ENCODE measurements at places on chromosomes 4 and X. TPM values are rescaled to one million over a fixed set of nuclear protein-coding genes. Genes with fewer than 3 reads are reported as not detected.

DNA sequence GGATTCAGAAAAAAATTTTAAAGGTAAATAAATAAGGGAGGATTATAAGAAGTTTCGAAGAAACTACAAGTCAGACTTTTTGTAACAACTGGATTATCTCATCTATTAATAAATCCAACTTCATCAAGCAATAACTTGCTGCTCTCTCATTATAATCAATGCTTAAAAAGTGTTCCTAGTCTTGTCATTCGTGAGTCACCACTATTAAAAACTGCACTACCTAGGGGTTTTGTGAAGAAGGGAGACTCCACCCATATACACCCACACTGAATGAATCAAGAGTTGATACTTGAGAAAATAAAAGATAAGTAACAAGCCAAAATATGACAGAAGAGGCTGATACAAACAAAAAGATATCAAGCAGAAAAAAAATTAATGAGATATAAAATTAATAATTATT is 360.5 kb downstream of the ZNF674 start:
- DNase-seq, result no peak

DNA sequence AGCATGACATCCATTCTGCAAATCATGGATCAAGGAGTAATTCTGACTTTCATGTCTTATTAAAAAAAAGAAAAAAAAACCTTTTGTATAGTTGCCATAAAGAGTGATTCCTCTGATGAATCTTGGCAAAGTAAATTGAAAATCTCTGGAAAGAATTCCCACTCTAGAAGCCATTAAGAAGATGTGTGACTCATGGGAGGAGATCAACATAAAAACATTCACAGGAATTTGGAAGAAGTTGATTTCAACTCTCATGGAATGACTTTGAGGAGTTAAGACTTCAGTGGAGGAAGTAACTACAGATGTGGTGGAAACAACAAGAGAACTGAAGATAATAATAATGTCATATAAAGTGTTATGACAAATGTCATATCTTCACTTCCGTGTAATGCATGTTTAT is 204.2 kb downstream of the PABPC4L start:
- no peak for DNase-seq

DNA sequence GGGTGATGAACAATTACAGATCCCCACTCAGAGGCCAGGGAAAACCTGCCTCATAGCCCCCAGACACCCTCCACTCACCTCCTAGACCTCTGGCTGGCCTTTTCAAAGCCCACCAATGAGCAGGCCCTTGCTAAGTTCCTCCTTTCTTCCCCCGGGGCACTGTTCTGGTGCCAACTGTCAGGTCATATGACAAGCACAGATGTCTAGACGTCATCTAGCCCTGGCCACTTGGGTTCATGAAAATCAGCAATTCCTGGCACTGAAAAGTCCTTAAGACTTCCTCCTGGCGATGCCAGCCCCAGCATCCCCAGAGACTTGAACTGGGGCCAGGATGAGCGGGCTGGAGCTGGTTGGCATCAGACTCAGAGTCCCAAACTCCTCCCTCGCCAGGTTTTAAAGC is 115.6 kb upstream of the NALF2 start:
- no peak for DNase-seq

GRCh38 chrX:109954333-109954732 is 48.6 kb upstream of the TMEM164 start:
- DNase-seq, result no peak

DNA sequence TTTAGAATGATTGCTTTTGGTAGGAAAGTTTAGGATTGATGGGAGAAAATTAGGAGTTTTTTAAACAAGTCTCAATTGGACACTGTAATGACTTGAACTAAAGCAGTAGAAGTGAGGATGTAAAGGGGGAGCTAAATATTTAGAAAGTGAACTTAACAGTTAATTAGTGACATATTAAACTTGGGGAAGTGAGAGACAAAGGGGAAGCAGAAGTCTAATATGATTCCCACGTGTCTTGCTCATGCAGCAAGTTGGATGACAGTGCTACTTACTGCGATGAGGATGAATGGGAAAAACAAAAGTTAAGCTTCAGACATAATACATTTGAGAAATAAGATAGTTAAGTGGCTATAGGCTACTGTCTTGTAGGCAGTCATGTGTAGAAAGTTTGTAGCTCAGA is 110.4 kb downstream of the RPA4 start:
- DNase-seq, result no peak

DNA sequence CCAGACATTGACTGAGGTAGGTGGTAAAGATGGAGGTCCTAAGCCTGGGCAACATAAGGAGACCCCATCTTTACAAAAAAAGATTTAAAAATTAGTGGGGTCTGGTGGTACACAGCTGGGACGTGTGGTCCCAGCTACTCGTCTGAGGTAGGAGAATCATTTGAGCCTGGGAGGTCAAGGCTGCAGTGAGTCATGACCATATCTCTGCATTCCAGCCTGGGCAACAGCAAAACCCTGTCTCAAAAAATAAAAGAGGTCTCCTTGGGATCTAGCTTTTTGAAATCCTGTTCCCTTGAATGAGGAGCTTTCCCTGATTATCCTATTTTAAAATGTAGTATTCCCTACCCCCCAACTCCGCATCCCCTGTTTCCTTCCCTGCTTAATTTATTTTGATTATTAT is 78.7 kb upstream of the OGT start:
- DNase-seq, result no peak

- no peak for DNase-seq
These were observed 36.5 kb downstream of the EFNB1 start for GRCh38 chrX:68865300-68865699.

DNA sequence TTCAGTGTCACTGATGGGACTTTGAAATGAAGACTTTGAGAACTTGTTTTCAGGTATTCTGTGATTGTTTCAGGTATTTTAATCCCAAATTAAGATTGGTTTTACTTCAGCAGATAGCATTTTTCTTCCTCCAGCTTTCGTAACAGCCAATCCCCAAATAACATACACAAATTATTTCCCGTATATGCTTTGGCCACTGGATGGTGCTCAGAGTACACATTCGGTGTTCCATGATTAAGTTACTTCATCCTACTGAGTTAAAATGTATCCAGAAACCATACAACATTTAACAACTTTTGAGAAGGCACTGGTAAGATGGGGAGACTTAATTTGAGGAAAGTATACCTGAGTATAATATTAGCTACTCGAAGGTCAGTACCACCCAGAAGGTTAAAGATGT is 233.4 kb upstream of the FAM47A start:
- no peak for DNase-seq

GRCh38 chr4:147174591-147174990 is 228.9 kb upstream of the TTC29 start:
- DNase-seq, result no peak

GRCh38 chrX:68196939-68197791 is 236.1 kb downstream of the OPHN1 start:
- DNase-seq, result peak; percentile 50

DNA sequence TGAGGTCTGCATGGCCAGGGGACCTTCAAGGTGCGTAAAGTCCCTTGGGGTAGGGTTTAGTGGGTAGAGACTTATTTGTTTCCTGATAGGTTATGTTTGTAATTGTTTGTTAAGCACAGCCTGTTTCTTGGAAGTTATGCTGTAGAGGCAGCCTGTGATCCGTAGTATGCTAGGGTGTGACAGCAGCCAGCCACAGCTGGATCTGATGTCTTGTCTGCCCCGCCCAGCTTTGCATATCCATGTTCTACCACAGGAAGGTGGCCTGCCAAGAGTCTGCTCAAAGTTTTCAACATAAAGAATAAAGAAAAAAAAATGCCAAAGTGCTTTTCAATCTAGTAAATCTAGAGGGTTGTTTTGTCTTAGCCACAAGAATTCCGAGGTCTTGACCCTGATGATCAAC is 19.1 kb upstream of the PRRG3 start:
- no peak for DNase-seq

GRCh38 chrX:18677161-18677869 is 5.4 kb upstream of the RS1 start:
- DNase-seq, result no peak

GRCh38 chrX:56120242-56120641 is 111.9 kb upstream of the KLF8 start:
- DNase-seq, result no peak

DNA sequence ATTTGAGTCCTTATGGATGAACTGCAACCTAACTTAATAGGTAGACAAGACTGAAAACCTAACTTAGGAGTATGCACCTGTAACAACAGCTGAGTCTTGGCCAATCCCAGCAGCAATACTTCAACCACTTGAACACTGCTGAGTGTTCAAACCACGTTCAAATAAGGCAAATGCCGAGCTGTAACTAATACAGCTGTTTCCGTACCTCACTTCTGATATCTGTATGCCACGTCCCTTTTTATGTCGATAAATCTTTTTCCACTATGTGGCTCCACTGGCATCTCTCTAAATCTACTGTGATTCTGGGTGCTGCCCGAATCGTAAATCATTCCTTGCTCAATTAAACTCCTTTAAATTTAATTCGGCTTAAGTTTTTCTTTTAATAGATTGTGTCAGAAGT is 459.7 kb downstream of the INPP4B start:
- no peak for DNase-seq

DNA sequence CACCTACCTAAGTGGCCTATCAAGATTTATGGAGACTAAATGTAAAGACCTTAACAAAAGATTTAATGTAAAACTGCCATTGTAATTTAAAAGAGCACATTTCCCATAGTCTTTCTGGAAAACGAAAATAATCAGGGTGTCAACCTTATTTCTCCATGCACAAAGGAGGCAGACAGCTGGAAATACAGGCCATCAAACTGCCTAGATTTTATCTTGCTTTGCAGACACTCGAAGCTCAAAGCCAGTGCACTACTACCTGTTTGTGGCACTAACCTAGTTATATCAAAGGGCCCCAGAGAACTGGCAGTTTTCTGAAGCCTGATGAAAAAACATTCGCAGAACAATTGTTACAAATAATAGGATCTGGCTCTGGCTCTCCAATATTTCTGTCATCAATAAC is 863.9 kb downstream of the STPG2 start:
- DNase-seq, result no peak

DNA sequence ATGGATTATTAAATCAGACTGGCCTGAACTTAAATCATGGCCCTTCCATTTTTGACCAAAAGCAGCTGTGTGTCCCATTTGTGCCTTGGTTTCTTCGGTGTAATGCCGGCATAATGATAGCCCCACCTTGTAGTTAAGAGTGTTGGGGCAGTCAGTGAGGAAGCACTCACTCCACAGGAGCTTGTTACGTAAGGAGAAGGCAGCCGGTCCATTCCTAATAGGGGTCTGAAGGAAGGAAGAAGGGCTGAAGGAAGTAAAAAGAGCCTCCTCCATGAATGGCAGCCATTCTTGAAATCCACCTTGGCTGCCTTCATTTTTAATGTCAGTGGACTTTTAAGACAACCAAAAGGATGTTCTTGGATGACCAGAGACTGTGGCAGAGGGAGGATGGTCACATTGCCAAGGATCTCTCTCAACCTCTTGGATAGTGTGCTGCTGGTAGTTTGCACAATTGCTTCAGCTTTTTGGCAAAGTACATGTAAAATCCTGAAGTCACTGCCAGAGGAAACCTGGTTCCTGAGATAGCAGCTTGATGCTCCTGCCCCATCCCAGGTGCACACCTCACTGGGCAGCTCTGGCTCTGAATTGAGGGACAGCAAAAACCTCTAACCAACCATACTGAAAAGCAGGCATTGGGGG is 113.5 kb downstream of the PTTG2 start:
- no peak for DNase-seq

DNA sequence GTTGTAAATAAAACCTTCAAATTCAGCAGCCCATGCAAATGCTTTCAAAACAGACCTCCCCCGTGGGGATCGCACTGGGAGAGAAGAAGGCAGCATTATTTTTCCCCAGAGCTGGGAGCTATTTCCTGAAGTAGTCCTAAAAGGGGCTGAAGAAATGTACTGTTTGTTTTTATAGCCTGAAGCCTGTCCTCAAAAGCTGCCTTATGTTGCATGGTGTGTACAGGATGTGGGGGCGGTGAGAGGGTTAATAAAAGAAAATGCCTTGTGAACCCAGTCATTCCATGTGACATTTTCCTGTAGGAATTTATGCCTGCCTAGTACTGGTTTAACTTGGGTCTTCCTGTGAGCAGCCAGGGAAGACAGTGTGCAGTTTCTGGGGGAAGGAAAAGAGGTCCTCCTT is 144.1 kb downstream of the SOWAHB start:
- DNase-seq, result no peak

DNA sequence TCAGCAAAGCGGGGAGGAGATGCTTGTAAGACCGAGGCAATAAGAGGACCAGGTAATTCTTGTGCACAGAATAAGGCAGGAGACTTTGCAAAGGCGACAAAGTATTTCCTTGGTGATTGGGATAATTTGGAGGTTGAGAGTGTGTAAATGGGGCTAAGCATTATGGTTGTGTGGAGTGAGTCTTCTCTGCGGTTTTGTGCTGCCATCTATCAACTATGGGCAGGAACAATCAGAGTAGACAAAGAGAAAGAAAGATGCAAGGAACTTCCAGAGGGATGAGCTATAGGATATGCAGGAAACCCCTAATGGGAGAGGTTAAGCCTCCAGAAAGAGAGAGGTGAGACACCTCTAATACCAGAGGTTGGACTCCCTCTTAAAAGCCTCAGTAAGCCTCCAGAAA is 339.8 kb downstream of the PAPSS1 start:
- no peak for DNase-seq

DNA sequence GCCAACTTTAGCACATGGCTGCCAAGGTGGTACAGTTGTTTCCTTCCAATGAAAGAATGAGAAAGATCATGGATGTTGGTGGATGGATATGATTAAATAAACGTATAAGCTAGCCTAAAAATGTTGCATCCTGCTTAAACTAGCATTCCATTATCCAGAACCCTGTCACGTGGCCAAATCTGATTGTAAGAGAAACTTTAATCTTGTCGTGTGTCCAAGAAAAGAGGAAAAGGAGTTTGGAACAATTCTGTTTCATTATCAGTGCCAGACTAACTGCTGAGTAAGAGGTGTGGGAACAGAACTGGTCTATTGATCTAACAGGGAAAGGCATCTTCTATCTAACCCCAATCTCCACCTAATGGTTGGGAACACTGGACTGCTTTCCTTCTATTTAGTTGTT is 325.2 kb upstream of the BMP3 start:
- DNase-seq, result no peak

- DNase-seq, result no peak
These were observed 58.0 kb upstream of the ABCG2 start for GRCh38 chr4:88216395-88216794.

DNA sequence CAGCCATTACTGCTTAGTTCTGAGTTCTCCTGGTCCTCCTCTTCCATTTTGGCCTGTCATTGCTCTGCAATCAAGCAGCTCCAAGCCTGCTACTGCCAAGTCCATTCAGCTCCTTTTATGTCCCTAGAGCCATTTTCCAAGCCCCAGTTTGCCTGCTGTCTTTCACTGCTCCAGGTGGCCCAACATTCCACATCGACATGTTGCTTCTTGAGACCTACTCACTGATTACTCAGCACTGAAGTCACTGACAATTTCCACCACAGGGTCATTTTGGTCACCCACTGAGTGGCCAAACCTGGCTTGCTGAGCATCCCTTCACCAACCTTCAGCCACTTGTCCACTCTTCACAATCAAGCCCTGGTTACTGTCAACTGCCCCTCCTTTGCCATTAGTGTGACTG is 27.2 kb downstream of the LRIT3 start:
- DNase-seq, result no peak

GSX2 gene
- not detected for total RNA-seq

HTN1 gene
- not detected for total RNA-seq

LIMCH1 gene
- 4.7 TPM for total RNA-seq

HS6ST2 gene
- total RNA-seq, result 2.0 TPM

BANK1 gene
- 1.2 TPM for total RNA-seq

STPG2 gene
- total RNA-seq, result 0.19 TPM

NSD2 gene
- total RNA-seq, result 176 TPM

PLRG1 gene
- 74.3 TPM for total RNA-seq

DCK gene
- total RNA-seq, result 19.1 TPM
